ENCODE measurements at places on chromosomes 5 and 9. TPM values are rescaled to one million over a fixed set of nuclear protein-coding genes. Genes with fewer than 3 reads are reported as not detected.

DNA sequence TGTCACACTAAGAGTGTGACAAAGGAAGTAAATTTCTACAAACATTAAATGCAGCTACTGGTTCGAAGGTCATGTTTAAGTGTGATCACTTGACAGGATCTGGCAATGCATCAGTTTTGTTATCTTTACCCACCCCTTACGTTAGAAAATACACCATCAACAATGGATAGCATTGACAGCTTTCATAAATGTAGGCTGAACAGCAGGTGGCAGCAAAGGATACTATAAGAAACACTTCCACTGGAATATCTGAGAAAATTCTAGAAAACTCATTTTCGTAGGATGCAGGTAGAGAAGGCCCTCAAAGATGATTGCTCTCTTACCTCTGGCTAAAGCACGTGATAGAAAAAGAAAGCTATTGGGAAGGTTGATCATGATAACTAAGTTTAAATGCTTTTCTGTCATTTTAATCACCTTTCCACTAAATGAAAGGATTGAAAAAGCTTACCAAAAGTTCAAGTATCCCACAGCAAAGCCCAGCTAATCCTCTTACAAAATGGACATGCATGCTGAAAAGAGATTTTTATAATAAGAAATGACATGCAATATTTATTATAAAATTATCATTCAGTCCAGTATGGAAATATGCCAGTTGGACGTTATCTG lies 292.5 kb downstream of the PARP8 start:
- no peak for DNase-seq

DNA sequence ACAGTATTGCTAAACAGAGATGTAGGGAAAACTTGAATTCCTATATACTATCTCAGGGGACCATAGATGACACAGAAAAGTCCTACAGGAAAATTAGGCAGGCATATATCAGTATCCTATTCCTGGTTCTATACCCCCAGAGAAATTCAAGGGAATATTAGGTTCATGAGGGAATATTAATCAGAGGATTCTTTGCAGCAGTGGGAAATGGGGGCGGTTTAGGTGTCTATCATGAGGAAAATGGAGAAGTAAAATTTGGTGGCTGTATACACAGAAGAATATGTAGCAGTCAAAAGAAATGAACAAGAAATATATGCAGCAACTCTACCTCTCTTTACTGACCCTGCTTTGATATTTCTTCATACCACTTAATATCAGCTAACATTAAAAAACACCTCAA lies 20.0 kb downstream of the SPTLC1 start:
- DNase-seq, result no peak

The DBH gene
- not detected for total RNA-seq

DNA sequence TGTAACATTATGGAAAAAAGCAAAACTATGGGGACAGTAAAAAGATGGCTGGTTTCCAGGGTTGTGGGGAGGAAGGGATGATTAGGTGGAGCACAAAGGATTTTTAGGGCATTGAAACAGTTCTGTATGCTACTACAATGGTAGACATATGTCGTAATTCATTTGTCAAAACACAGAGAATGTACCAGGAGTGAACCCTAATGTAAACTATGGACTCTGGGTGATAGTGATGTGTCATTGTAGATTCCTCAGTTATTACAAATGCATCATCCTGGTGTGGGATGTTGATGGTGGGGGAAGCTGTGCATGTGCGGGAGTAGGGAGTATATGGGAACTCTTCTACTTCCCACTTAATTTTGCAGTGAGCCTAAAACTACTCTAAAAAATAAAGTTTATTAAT lies 135.0 kb upstream of the GABRP start:
- DNase-seq, result no peak

- no peak for DNase-seq
These were observed 64.7 kb downstream of the CRB2 start for GRCh38 chr9:123420592-123421111.

DNA sequence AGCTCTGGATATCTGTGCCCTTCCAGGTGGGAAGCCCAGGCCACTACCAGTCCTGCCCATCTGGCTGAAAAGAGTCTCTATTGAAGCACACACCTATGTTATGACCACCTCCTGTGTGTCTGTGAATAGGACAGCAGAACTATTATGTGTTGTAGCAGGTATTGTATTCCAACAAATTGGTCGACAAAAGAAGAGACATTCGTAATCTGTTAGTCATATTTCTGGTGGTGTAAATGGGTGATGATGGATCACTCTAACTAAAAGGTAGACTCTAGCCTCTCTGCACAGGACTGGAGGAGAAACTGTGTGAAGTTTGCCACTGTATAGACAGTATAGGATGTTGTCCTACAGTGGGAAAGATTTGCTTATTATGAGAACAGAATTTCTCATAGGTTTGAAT lies 416.1 kb downstream of the TMEM38B start:
- DNase-seq, result no peak

The SIT1 gene
- total RNA-seq, result 24.2 TPM

The ARL10 gene
- 12.7 TPM for total RNA-seq

The SURF2 gene
- 24.7 TPM for total RNA-seq

GRCh38 chr5:85000671-85001070 lies 616.0 kb upstream of the EDIL3 start:
- no peak for DNase-seq

DNA sequence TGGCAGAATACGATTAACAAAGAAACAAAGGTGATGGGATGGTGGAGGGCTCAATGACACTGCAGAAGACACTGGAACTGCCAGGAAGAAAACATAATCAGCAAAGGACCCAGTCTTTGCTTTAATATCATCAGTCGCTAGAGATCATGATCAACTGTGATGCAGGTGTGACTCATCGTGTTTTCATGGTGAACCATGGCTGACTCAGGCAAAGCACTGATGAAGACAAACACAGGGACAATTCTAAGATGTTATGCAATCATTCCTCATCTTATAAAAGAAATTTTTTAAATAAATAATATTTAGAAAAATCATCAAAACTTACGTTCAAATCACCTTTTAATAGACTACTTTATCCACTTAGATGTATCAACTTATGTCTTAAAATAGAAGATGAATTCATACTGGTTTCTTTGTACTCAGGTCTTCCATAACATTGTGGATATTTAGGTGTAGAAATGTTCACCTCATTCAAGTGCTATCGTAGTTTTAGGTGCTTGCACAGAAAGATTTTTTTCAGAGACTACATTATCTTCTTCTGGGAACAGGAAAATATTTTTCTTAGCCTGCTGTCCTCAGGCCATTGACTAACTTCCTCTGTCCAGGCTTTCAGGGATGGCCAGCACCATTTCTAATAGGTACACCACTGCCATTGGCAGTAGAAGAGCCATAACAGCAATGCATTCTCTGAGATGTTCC lies 673.4 kb upstream of the MEF2C start:
- DNase-seq, result no peak

GRCh38 chr9:84024041-84024575 lies 43.5 kb downstream of the RMI1 start:
- DNase-seq, result no peak

The FSD1L gene
- 0.63 TPM for total RNA-seq

DNA sequence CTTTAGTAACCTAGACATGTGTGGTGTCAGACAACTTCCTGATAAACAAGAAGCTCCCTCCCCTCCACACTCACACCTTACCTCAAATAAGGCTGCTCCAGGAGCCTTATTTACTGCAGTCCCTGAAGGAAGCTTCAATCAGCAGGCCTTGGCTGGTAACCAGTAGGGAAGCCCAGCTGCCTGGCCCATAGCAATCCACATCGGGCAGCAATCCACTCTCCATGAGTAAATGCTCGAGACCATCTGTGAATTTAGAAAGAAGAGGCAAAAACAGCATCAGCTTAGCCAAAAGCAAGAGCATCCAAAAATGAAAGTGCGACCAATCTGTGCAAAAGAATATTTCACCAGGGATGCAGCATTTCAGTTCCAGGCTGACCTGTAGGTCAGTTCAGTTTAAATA lies 213.3 kb upstream of the TUSC1 start:
- no peak for DNase-seq

The ATP6V0E1 gene
- 150 TPM for total RNA-seq

- no peak for DNase-seq
These were observed 727 bp upstream of the DNAJA1 start for GRCh38 chr9:33024126-33024965.

The SHOC1 gene
- total RNA-seq, result not detected

GRCh38 chr5:38330207-38330606 lies 71.8 kb downstream of the EGFLAM start:
- DNase-seq, result no peak

GRCh38 chr9:131457746-131458145 lies 45.0 kb upstream of the POMT1 start:
- no peak for DNase-seq

DNA sequence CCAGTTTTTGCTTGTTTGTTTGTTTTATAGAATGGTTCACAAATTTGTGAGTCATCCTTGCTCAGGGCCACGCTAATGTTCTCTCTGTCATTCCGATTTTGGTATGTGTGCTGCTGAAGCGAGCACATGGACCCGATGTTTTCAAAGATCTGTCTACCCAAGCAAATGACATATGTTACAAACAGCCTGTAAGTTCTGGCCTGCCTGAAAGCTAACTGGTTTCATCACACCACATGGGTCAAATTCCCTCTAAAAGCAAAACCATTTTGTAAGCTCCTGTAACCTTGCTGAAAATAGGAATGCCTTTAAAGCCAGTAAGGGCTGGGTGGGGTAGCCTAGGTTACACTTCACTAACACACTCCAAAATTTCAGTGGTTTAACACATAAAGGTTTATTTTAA lies 25.4 kb downstream of the DMRT3 start:
- no peak for DNase-seq

The TAS2R1 gene
- not detected for total RNA-seq

DNA sequence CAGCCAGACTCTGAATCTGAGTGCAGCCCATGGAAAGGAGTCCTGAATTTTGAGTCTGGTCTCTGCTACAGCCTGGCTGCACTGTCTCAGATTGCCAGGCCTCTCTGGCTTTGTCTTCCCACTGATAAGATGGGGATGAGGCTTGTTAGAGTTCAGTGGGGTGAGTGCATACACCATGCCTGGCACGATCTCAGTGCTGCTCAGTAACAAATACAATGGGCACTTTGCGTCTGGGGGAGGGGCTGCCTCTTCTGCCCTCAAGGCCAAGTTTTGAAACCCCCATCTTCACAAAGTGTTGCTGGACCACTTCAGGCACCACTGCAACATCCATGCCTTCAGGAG lies 49.0 kb downstream of the PPARGC1B start:
- DNase-seq, result no peak

- no peak for DNase-seq
These were observed 254.2 kb downstream of the SYK start for GRCh38 chr9:91055845-91056244.

- DNase-seq, result no peak
These were observed 130.0 kb downstream of the LHFPL2 start for GRCh38 chr5:78518365-78519197.

DNA sequence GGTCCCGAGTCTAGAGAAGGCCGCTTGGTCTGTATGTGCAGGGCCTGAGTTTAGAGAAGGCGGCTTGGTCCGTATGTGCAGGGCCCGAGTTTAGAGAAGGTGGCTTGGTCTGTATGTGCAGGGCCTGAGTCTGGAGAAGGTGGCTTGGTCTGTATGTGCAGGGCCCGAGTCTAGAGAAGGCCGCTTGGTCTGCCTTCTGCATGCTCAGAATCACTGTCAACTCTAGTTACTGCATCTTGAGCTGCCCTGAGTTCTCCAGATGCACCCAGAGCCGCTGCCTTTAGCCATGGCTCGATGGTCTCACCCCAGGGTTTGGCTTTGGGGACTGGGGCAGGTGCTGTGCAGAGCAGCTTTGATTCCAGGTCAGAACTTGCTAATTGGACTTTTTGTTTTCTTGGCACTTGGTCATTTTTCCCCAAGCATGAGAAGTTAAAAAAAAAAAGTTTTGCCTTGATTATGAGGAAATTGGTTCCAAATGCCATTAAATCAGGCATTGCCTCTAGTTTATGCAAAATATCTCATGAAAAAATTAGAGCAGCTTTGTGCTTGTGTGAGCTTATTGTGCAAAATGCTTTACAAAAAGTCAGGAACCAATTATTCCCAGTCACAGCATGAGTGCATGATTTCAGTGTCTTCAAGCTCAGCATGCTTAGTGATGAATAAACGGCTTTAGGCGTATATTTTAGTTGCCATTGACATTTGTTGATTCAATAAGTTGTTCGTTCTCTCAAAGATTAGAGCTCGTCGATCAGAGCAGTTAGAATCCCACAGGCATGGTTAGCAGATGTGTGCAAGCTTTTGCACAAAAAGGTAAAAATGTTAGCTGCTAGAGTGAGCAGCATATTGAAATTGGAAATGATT lies 25.4 kb upstream of the EXOC3 start:
- DNase-seq, result no peak
